ENCODE measurements at places on chromosomes 3 and 15.

DNA sequence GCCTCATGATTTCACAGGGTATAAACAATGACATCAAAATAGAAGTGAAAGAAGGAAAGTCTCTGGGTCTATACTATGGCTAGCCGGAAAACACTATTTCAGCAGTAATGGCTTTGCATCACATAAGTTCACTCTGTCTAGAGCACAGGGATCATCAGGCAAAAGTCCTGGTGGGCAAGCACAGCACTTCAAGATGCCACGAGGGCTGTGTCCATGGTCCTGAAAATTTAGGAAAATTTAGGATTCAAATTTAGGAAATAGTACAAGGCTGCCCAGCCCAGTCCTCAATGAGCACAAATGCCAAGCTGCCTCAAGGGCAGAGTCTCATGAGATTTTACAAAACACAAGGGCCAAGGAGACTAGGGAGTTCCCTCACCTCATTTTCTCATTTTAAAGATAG is 54.1 kb downstream of the RORA start:
- DNase-seq, result no peak

GRCh38 chr15:29656636-29657475 is 165.4 kb downstream of the TJP1 start:
- no peak for DNase-seq

DNA sequence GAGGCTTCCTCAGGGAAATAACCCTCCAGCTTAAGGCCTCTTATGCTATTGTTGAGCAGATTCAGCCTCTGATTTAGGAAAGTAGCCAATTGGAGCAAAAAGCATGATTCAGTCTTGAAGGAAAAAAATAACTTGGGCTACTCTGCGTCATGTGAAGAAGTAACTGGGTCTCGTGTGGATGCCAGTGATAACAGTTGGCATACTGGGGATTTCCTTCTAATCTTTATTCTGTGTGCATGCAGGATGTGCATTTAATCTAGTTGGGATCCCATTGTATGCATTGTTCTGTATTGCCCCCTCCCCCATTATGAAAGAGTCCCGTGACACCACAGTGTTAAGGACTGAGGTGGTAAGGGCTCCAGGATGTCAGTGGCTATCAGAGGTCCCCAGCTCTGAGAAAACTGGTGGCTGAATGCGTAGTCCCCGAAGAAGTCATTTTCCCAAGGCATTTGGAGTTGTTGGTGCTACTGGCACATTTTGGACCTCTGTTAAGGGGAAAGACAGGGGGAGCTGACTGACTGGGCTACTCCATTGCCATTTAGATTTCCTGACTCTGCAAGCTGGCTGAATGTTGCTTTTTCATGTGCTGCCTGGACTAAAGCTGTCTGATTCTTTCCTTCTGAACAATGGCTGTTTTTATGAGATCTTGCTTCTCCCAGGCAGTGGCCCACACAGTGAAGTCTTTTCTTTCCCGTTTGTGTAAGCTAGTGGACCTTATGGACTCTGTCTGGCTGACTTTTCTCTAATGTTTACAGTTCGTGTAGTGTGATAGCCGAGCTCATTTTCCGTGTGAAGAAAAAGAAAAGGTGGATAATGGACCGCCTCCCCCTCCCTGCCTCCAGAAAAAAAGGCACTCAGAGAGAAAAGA is 38.4 kb upstream of the TRAK1 start:
- DNase-seq, result no peak

DNA sequence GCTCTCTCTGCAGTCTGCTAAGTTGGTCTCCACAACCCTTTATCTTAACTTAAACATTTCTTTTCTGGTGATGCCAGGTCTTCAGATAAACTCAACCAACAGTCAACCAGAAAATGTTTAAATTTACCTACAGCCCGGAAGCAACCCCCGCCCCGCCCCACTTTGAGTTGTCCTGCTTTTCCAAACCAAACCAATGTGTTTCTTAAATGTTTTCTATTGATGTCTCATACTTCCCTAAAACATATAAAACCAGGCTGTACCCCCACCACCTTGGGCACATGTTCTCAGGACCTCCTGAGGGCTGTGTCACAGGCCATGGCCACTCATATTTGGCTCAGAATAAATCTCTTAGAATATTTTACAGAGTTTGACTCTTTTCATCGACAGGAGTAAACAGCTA is 13.2 kb upstream of the GPR160 start:
- DNase-seq, result no peak

DNA sequence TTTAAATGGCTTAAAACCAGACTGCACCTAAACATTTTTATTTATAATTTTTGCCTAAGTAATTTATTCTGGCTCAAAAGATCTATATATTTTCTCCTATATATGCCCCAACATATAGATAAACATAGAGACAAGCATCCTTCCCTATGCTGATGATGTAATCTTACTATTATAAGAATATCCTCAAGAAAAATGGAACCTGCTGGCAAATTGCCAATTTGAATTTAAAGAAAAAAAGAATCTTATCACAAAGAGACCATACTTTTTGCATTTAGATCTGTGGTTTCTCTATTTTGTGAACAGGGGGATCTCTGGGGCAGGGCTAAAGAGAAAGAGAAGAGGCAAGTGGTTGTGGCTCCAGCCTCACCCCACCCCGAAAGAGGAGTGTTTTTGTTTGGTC is 107.2 kb upstream of the CMC1 start:
- DNase-seq, result no peak

DNA sequence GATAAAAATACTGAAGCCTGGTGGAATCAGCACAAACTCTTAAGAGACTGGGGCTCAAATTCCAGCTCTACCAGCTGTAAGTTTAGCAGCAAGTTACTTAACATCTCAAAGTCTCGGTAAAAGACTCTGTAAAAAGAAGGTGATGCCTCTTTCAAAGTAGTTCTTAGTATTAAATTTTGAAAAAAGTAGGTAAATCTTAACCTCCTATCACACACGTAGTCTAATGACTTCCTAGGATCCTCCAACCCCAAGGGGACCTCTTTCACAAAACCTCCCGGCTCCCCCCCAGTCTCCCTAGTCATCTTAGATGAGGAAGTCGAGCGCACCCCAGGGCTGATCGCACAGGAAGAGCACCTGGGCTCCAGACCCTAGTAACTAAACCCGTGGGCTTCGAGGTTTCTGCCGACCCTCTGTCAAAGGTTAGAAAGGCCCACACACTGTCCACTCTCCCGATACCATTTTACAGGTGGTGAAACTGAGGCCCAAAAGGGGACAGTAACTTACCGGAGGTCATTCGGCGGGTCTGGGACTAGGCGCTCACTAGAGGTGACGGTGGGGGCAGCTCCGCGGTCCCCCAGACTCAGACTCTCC is 427 bp downstream of the MBD4 start:
- DNase-seq, result peak; percentile 67

GRCh38 chr15:74201710-74202420 is 722 bp downstream of the STRA6 start:
- DNase-seq, result no peak

- DNase-seq, result no peak
Measured at GRCh38 chr3:64656544-64656943, 31.3 kb downstream of the ADAMTS9 start.

GRCh38 chr3:126151562-126152302 is 28.7 kb downstream of the ALDH1L1 start:
- DNase-seq, result no peak

DNA sequence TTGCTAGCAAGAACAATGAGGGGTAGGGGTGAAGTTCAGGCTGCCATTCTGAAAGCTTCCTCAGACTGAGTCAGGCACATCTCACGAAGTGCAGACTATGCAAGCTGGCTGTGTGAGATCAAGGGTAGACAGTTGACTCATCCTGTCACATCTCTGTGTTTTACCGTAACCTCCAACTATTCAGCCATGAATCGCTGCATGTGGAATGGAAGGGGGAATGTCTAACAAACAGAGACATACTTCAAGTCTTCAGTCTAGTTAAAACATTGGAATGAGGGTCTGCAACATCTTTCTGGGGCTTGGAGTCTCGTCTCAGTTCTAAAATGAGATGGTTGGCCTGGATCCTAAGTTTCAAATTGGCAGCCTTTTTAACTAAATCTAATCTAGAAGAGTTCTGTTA is 25.9 kb downstream of the AGTR1 start:
- no peak for DNase-seq

DNA sequence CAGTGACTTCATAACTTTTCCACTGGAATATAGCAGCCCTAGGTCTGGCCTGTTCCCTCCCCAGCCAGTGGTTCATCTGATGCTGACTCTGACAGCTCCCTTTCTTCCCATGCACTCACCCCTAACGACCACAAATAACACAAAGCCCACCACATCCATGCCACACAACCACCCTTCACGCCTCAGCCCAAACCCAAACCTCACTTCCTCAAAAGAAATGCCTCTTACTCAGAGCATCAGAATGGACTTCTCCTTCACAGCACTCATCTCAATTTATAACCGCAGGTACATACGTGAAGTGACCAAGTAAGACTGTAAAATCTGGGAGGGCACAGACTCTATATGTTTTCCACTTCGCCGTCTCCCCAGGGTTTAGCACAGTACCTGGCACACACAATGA is 1.1 kb downstream of the RBSN start:
- DNase-seq, result peak; percentile 44

DNA sequence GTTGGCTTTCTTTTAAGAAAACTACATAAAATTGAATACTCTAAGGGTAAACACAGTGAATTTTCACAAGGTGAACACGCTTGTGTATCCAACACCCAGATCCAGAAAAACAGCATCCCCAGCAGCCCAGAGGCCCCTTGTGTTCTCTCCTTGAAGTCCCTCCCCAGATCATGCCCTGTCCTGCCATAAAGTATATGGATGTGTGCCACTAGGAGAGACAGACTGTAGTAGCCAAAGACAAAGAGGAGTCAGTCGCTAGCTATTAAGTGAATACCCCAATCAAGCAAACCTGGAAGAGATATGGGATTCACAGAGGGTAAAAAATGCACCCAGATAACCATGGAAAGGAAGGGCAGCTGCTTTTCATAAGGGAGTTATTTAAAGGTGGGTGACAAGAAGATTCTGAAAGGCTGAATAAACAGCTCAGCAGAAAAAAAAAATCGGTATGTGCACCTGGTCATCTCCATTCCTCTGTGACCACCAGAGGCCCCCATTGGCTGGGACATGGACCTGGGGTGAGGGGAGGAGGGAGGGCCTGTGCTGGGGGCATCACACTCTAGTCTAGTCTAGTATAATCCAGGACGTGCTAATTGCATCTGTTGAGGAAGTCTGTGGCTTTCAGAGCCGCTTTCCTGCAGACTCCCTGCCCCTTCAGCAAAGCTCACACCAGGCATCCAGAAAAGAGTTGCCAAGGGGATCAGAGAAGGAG is 167.3 kb upstream of the NDN start:
- no peak for DNase-seq

GRCh38 chr3:41267975-41268640 is 68.8 kb downstream of the CTNNB1 start:
- DNase-seq, result no peak

GRCh38 chr15:40499931-40500330 is 29.1 kb downstream of the CHST14 start:
- no peak for DNase-seq

DNA sequence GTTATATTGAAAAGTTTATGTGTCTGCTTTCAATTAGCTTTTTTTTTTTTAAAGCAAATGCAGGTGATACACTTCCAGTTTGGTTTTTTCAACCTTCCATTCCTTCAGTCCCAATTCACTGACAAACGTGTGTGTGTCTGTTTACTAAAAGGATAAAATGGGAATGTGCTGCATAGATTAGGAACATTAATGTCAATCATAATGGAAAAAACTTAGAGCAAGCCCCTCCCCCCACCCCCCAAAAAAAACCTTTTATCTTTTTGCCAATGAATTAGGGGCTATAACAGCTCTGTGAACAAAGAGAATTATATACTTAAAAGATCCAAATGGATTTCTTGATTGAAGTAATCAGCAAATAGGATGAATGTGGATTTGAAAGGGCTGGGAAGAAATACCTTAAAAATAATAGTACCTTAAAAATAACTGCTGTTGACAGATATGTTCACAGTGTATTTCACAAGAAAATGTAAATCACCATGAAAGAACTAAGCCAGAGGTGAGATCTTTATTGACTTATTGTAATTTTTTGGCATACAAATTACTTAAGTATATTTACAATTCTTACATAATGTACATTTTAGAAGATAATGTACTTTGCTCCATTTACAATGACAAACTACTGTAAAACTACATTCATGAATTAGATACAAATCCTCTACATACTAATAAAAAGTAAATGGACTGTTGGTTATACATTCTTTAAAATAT is 3.5 kb upstream of the XXYLT1 start:
- DNase-seq, result no peak

DNA sequence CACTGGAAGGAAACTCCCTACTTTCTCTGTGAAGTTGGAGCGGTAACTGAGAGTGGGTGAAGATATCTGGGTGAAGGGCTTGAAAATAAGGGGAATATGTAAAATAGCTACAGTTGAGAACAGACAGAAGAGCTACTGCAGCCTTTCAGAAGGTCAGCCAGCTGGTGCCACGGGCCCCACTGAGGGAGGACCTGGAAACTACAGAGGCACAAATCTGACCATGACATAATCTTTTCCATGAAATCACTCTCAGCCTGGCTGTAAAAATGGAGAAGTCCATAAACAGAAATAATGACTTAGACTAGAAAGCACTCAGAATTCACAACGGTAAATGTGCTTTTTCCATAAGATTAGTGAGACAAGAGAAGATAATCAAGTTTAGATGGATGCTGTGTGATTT is 46.4 kb downstream of the ST3GAL6 start:
- no peak for DNase-seq

DNA sequence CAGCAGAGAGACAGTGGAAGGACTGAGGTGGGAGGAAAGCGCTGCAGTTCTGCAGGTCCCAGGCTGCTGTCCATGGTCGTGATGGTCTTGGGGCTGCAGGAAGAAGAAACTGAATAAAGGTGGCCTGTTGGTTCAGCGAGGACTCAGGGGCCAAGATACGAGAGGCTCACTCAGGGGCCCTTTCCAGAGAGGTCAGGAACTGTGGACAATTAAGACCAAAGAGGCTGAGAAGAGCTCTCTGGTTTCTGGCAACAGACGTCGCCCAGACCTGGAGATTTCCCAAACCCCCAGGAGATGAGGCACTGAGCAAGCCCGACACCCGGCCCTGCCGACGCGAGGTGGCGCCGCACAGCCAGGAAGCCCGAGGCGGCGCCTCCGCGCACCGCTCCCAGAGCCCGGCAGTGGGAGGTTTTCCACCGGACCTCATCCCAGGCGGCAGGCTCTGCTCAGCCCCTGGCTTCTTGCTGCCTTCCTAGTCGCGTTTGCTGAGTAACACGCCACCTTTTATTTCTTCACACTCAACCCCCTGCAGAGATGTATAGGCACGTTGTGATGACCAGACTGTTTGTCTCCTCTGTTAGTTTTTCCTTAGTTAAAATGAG is 56.4 kb upstream of the ARRDC4 start:
- DNase-seq, result peak; percentile 41

DNA sequence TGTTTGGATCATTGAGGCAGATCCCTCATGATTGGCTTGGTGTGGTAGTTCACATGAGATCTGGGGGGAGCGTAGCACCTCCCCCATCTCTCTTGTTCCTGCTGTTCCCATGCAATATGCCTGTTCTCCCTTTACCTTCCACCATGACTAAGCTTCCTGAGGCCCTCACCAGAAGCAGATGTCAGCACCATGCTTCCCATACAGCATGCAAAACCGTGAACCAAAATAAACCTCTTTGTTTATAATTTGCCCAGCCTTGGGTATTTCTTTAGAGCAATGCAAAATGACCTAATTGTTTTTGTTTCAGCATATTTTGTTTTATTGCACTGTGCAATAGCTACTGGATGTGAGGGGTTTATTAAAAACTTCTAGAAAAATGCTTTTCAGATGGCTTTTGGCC is 56.6 kb upstream of the CHST2 start:
- DNase-seq, result no peak
